Right ventricle myocardium superior (tissue), 1 donor: ENCODE measurements at places on chromosomes 3 and 15.

GRCh38 chr15:66505818-66506217 lies 692 bp downstream of the ZWILCH start:
- DNase-seq = no peak

GRCh38 chr3:14278799-14279625 lies 100.4 kb downstream of the LSM3 start:
- DNase-seq = no peak

- peak; percentile 80 for DNase-seq
Observed at GRCh38 chr15:99473981-99474906, 91.5 kb upstream of the MEF2A start.

GRCh38 chr3:46646700-46647099 lies 34.4 kb downstream of the FAM240A start:
- no peak for DNase-seq

GRCh38 chr3:63370094-63370493 lies 92.0 kb downstream of the SYNPR start:
- DNase-seq = no peak

DNA sequence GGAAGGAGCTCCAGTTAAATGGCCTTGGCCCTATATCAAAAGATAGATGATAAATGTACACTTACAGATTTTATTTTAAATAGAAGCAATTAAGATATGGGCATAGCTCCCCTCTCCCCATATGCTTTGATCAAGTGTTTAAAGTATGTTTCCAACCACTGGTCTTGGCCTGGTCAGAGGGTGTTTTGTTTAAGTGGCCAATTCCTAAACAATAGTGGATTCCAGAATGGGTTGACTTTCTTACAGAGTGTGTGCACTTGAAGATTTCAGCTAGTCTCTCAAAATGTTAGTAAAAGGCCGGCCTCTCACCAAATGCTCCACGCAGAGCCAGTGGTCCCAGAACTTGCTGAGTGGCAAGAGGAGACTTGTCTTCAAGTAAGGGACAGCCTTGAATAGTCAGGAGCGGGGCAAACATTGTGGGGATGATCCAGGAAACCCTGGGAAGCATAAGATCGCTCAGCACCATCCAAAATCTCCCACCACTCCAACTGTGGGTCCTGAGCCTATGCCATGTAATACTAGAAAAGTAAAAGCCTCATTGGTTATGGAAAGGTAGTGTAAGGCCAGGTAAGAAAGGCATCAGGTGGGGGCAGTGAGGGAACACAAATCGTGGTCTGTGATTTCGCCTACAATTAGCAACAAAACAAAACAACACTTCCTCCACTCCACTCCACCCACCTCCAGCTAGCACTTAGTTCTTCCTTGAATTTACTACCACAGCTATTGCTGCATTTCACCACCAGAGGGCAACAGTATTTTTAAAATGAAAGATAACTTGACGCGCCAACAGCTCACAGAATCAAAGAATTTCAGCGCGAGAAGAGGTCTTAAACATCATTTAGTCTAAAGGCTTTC lies 4.8 kb downstream of the RARRES1 start:
- DNase-seq = no peak

DNA sequence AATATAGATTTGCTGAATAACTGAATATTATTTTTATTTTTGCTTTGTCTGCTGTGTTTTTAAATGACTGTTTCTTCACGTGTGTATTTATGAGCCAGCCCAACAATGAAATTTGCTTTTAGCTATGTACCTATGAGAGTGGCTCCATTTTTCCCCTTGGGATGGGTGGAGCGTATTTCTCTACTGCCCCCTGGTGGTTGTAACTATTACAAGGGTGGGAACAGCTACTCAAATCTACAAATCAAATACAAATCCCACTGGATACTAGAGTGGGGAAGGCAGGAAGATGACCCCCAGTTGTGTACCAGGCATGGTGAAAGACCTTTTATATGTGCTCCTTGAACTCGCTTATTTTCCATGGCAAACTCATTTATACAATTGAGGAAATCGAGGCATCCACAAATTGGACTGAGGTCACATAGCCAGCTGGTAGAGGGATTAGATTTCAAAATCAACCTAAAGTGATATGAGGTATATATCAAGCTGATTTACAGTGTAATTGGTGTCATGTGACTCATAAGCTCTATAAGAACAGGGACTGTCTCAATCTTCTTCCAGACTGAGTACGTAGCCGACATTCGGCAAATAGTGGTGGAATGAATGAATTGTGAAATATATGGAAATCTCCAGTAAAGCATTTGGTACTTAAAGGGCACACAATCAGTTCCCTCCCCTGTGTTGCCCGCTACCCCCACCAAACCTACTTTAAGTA lies 69.5 kb upstream of the VEPH1 start:
- no peak for DNase-seq

DNA sequence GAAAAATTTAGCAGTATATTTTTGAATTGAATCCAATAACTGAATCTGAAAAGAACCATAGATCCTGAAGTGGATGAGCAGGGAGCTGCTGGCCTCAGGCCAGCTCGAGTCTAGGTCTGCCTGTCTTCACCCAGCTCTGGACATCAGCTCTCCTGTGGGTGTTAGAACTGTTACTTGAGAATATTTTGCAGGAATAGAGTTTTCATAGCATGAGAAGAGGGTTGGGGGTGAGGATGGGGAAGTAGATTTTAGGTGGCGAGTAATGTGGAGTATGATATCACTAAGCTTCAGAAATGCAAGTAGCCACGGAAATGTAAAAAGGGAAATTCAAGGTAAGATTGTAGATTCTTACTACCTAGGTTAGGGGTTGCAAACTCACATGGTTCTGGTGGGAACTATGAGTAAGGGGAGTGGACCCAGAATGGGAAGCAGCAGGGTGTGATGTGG lies 6.2 kb downstream of the RAB8B start:
- no peak for DNase-seq

DNA sequence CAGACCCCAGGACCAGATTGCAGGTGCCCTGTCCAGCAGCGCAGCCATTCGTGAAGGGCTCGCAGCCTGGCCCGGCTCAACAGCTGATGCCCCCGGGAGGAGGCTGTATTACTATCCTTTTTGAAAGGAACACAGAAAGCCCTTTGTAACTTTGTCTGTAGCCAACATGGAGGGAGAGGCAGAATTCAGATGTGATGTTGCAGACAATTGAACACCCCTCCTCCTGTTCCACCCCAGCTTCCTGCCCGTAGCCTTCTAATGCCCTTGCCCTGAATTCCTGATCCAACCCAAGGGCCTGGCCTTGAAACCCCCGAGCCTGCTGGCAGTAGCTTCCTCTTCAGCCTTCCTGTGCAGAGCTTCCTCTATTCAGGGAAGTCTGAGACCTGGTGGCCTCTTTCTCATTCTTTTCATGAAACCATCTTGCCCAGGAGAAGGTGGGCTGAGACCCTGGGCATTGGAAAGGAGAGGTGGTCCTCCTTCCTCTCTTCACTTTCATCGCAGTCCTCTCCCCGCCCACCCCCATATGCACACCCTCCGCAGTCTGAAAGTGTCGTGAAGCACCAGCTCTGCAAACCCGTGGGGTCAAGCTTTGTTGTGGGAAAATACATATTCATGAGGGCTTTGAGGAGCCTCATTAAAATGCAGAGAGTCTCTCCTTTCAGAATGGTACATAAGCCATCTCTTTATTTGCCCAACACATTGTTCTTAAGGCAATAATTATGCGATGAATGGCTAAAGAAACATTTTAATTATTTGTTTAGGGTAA lies 109.2 kb downstream of the APBA2 start:
- DNase-seq = no peak

GRCh38 chr3:128488991-128489673 lies 3.9 kb downstream of the GATA2 start:
- peak; percentile 71 for DNase-seq

- no peak for DNase-seq
Observed at GRCh38 chr15:74410502-74410901, 23.3 kb downstream of the SEMA7A start.

DNA sequence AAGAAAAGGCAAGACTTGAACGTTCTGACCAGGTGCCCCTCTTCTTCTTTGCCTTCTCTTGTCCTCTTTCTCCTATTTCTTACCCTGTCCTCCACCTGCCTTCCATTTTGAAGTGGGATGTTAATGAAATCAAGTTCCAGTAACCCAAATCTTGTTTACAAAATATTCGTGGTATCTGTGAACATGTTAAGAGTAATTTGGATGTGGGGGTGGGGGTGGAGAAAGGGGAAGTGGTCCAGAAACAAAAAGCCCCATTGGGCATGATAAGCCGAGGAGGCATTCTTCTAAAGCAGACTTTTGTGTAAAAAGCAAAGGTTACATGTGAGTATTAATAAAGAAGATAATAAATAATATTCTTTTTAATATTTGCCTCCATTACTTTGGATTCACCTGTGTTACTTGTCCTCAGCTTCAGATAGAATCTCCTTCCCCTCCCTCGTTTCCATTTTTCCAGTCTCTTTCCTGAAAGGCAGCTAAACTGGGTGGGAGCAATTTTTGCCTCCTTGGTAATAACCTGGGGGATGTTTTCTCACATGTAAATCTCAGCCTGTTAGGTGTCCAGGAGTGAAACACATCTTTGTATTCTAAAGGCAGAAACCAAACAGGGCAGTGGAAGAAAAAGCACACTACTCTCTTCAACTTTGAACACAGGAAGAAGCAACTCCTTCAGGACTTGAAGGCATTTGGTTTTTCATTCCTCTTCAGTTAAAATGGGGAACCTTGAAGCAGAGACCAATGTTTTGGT lies 3.2 kb downstream of the CHST2 start:
- no peak for DNase-seq

DNA sequence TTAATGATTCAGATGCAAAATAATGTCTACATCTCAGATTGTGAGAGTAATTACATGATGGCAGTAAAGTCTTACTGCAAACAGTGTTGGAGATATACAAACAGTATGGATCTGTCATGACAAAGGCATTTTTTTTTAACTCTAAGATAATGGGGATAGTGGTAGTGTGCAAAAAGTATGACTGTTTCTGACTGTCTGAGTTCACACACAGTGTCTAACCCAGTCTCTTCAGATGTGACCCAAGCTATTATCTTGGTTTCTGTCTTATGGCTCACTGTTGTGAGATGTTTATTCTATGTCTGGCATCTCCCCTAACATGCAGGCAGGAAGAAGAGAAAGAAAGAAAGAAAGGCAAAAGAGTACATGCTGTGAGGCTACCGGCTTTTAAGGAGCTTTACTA lies 17.0 kb downstream of the RPL39L start:
- no peak for DNase-seq
